ENCODE measurements at places on chromosomes 7 and 10.

DNA sequence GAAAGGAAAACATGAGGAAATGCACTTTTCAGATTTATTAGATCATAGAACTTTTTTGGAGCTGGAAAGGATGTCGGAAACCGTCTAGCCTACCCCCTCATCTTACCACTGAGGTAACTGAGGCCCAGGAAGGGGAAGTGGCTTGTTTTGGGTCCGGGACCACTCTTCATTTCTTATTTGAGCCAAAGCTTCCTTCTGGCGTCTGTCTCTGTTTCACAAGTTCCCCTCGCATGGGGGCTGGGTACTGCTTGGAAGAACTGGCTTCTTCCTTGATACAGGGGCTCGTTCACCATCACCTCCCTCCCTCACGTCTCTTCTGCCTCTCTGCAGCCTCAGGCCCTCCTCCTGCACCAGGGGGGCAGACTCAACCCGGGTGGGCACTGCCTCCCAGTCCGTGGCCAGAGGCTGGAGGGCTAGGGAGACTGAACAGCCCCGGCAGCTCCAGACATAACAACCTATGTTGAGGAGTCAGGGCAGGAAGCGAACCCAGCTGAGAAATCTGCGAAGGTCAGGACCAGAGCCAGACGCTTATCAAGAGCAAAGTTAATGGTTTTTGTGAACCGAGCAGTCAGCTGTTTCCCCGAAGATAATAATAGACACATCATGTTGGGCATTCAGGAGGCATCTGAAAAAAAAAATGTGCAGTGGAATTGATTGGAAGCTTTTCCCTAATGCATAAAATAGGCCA lies 12.9 kb downstream of the HTRA1 start:
- DNase-seq = no peak

DNA sequence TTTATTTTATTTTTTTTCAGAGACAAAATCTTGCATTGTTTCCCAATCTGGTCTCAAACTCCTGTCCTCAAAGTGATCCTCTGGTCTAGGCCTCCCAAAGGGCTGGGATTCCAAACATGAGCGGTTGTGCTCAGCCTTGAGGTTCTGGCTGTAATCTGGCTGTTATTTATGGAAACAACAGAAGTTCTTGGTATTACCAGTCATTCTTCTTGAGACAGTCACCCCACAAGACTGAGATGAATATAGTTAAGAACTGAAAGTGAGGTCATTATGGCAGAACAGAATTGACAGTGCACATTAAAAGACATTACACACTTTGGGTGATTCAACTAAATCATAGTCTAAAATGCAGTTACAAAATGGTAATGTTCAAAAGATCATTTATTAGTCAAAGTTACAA lies 719.5 kb downstream of the ZWINT start:
- DNase-seq = no peak

GRCh38 chr10:46329690-46330016 lies 42.9 kb downstream of the ANTXRL start:
- no peak for DNase-seq

GRCh38 chr7:87330316-87330715 lies 15.1 kb upstream of the CROT start:
- DNase-seq = no peak

GRCh38 chr10:80856186-80856585 lies 318.5 kb downstream of the SH2D4B start:
- no peak for DNase-seq

- DNase-seq = no peak
Measured at GRCh38 chr7:44867073-44867995, 18.0 kb downstream of the PURB start.

- DNase-seq = no peak
Measured at GRCh38 chr10:116719804-116720203, 22.6 kb downstream of the HSPA12A start.

DNA sequence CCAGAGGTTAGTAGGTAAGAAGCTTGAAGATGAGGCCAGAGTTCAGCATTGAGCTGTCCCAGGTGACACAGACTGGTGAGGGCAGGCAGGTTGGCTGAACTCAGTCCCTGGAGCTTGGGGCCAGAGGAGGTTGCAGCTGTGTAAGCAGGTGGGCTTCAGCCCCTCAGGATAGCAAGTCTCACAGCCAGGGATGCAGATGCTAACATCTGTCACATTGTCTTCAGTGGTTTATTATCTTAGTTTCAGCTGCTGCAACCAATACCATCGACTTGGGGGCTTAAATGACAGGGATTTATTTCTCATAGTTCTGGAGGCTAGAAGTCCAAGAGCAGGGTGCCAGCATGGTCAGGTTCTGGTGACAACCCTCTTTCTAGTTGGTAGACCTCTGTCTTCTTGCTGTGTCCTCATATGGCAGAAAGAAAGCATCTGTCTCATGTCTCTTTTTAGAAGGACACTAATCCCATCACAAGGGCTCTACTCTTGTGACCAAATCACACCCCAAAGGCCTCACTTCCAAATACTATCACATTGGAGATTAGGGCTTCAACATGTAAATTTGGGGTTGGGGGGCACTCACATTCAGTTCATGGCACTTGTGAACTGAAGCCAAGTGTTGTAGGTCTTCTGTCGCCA lies 146.2 kb downstream of the KIAA1217 start:
- no peak for DNase-seq

GRCh38 chr7:123669485-123669884 lies 13.8 kb downstream of the LMOD2 start:
- no peak for DNase-seq

- no peak for DNase-seq
Measured at GRCh38 chr10:69957241-69957885, 95.3 kb upstream of the MACROH2A2 start.

GRCh38 chr10:79344502-79345195 lies 2.6 kb upstream of the PPIF start:
- no peak for DNase-seq

DNA sequence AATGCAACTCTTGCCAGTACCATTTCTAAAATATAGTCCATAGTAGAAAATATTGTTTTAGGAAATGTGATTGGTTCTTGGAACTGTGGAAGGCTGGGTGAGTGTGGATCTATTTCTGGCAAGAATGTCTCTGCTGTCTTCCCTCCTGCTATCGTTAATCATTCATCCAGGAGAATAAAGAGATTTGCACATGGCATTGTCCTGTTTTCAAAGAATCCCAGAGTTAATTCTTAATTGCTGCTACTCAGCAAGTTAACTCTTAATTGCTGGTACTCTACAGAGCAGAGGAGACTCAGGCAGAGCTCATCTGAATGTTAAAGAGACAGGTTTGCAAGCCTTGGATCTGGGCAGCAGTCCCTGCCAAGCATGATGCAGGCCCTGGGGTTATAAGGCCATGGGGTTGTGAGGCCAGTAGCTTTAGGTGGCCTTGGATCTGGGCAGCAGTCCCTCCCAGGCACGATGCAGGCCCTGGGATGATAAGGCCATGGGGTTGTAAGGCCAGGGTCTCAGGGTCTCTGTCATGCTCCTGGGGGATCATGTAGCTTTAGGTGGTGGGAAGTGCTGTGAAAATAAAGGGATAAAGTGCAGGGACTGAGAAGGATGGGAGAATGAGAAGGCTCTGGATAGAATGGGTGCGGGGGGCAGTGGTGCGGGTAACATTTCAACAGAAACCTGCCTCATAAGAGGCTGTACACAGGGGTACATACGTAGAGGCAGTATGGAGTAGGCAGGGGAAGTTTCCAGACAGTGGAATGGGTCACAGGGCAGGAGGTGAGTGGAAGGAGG lies 162.3 kb downstream of the SVIL start:
- DNase-seq = no peak

GRCh38 chr10:1530871-1531517 lies 206.3 kb downstream of the ADARB2 start:
- DNase-seq = no peak

DNA sequence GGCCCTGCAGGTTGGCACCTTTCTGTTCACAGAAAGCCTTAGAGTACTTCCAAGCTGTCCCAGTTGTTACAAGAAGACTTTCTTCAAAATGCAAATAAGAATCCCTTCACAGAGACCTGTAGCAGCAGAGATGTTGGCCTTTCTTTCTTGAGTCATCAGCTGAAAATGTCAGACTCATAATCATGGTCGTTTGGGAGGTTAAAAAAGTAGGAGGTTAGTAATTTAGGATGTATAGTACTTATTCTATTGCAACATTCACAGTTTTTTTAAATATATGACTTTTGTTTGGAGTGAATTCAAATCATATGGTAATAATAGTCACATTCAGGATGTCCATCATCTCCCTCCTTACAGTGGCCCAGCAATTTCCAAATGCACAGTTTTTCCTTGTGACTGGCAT lies 223.9 kb upstream of the GLI3 start:
- no peak for DNase-seq

DNA sequence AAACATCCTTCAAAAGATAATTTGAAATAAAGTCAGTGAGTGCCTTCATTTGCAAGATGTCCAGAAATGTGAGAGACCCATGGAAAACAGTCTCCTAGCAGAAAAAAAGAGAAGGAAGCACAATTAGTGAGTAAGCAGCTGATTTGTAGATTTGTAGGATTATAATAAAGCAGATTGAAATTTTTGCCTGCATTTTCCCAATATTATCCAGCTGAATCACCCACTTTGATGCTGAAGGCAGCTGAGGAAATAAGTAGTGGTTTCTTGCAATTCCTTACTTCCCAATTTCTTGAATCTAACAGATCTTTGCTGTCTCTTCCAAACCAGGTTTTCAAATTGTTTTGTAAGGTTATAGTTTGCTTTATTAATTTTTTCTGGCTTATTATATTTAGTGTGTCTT lies 181.4 kb downstream of the GNAT3 start:
- DNase-seq = no peak

- no peak for DNase-seq
Measured at GRCh38 chr10:128451879-128452278, 325.7 kb upstream of the MKI67 start.

- no peak for DNase-seq
Measured at GRCh38 chr10:77806511-77807157, 119.9 kb downstream of the DLG5 start.

- no peak for DNase-seq
Measured at GRCh38 chr10:78748235-78748533, 320.6 kb upstream of the ZMIZ1 start.

- no peak for DNase-seq
Measured at GRCh38 chr7:64758151-64758550, 36.1 kb upstream of the ZNF138 start.

- no peak for DNase-seq
Measured at GRCh38 chr10:72663971-72664370, 28.0 kb upstream of the MCU start.

- no peak for DNase-seq
Measured at GRCh38 chr7:150340024-150340749, 1.2 kb downstream of the RARRES2 start.

GRCh38 chr10:97445357-97445721 lies 467 bp downstream of the EXOSC1 start:
- DNase-seq = no peak

All from T-helper 9 cell (primary cell).